ENCODE measurements at places on chromosomes 13 and 19. TPM values are rescaled to one million over a fixed set of nuclear protein-coding genes. Genes with fewer than 3 reads are reported as not detected.

DNA sequence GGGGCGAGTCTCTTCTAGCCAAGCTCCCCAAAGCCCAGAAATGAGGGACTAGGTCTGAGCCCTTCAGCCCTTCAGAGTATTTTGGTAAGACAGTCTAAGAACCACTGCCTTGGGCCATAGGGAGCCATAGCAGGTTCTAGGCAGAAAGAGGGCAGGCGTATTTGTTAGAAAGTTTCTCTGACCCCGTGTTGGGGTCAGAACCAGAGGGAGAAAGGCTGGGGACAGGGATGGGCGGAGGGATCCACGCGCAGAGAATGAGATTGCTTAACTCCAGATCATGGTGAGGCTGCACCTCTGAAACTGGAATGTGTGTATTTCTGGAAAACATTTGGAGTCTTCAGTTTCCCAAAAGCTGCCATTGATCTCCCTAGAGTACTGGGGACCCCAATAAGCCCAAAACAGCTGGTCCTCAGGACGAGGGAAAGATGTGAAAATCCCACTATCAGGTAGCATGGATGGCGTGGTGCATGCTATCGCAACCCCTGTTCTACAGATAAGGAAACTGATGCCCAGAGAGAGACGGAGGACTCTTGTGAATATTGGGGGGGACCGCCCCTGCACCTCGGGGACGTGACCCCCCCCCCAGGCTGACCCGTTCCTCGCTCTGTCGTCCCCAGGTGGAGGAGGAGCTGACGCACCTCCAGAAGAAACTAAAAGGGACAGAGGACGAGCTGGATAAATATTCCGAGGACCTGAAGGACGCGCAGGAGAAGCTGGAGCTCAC lies 703 bp upstream of the TPM4 start:
- no peak for DNase-seq

DNA sequence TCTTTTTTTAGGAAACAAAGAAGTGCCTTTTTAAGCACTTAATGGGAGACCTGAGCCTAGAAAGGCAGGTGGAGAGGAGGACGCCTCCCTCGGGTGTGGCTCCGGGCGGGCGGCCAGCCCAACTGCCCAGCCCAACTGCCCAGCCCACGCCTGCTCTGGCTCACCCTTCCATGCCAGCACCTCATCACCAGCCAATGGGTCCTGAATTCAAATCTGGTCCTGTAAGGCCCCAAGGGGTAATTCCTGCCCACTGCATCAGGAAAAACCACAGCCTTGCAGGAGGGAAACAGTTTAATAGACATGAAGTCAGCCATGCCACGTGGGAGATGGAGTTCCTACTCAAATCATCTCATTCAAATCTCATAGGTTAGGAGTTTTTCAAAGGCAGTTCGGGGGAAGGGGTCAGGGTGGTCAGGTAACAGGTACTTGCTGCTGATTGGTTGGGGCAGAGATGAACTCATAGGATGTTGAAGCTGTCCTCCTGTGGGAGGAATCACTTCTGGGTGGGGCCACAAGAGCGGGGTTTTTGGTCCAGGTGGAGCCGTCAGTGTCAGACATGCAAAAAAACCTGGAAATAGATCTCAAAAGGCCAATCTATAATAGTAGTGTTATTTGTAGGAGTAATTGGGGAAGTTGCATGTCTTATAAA lies 64.9 kb downstream of the HSPH1 start:
- no peak for DNase-seq

DNA sequence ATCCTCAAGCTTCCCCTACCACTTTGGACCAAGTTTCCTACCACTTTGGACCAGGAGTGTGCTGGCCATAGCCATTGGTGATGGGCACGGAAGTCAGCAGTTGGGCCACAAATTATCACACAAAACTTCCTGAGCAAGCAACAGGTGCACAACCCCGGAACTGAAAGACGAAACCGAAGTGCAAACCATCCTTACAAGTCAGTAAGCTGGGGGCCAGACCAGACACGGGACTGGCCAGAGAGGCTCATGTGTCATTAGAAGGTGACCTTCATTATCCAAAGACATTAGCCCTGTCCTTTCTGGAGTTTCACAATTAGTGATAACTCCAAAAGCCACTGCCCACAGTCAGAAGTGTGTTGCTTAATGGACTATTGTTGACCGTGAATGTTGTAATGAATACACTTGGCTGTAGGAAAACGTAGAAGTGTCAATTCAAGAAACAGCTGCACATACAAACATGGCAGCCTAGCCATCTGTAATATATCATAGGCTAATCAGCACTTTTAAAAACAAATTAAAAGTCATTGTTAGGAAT lies 244.1 kb upstream of the IRS2 start:
- no peak for DNase-seq

DNA sequence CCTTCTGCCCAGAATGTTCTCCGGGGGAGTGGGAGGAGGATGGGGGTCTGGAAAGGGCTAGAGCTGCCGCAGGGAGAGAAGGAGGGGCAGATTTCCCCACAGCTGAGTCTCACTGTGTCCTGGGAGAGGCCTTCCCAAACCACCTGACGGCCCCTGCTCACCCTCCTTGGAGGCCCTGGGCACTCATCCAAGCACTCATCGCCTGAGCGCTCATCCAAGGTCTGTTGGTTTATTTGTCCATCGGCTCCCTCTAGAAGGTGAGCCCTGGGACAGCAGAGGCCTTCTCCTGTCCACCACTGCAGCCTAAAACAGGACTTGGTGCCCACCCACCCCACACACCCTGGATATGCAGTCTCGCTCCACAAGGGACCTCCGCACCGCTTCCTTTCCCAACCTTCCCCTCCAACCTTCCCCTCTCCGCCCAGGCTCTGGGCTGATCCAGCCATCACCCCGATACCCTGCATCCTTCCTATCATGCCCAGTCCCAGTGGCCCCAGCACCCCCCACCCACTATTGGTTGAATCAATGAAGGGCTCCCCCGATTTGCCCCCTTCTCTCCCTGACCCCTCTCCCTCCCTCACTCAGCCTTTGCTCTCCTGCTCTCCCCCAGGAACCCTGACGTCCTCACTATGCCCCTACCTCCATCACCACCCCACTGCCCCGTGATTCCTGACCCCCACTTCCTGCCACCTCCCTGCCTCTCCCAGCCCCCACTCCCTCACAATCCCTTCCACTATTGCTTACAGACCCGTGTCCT lies 1.7 kb downstream of the UBXN6 start:
- no peak for DNase-seq

GRCh38 chr13:99279637-99280036 lies 21.5 kb upstream of the GPR18 start:
- DNase-seq = no peak

DNA sequence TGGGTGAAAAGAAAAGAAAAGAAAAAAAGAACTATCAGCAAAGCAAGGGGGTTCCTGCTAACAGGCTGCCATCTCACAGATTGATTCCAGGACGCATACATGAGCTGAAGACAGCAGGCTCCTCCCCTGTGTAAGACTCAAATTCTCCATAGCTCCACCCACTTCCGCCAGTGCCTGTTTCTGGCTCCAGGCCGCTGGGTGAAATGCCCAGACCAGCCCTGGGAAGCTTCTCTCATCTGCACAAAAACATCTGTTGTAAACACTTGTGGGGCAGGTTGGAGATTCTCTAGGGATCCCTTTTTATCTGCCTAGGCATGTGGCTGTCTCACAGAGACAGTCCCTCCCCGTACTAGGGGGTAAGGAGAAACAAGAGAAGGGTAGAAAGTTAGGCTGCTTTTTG lies 1054.4 kb upstream of the SPRY2 start:
- no peak for DNase-seq

DNA sequence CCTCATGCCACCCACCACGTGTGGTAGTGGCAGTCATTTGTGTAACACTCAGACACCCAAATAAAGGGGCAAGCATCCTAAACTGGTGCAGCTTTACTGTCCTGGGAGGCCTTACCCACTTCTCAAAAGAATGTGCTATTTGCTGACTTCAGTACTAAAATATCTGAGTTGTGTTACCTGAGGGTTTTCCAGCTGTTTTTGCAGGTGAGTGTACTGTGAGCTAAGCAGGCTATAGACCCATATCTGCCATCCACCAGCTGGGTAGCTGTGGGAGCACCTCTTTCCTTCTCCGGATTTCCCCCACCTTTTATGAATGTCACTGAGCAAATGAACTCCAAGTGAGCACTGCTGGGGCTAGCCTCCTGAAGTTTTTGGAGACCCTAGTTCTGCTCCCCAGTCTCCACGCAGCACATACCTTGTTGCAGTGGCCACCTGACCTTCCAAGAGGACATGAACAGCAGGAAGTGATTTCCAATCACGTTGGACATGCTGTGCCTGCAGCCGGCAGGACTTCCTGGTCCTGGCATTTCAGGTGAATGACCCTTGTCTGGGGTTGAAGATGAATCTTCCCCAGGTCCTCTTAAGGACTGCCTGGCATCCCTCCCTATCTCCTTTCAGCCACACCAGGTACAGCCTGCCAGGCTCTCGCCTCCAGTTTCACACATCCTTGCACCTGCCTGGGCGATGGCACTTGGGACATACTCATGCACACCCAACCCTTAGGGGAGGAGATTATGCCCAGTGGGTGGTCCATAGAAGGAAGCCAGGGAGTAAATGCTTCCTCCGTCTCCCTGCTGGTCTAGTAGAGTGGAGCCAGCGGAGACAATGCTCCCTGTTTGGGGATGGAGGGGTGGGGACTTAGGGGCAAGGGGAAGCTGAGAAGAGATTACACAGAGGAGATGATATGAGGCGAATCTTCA lies 109.5 kb upstream of the SPATA13 start:
- no peak for DNase-seq

- no peak for DNase-seq
Observed at GRCh38 chr19:44142059-44142433, 692 bp downstream of the ZNF234 start.

DNA sequence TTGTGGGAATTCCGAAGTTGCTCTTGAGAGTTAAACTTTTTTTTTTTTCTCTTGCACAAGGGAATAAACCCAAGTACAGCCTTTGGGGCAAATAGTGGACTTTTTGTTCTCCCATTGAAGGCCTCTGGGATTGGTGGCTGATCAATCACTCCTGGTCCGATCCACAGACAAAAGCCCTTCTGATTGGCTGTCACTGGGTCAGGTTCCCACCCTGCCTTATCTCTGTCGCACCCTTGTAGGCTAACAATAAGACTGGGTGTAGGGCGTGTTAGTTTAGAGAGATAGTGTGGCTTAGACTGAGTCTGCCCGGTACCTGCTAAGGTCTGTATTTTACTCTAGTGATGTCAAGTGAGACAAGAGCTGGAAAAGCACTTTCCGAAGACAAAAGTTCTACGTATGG lies 380.8 kb downstream of the NDFIP2 start:
- no peak for DNase-seq

DNA sequence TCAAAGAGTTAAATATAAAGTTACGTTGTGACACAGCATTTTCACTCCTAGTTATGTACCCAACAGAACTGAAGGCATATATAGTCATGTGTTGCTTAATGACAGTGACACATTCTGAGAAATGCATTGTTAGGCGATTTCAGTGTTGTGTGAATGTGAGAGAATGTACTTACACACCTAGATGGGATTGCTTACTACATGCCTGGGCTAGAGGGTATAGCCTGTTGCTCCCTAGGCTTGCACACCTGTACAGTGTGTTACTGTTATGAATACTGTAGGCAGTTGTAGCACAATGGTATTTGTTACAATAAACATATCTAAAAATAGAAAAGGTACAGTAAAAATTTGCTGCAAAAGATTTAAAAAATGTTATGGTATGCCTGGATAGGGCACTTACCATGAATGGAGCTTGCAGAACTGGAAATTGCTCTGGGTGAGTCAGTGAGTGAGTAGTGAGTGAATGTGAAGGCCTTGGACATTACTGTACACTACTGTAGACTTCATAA lies 89.2 kb downstream of the DHRS12 start:
- no peak for DNase-seq

DNA sequence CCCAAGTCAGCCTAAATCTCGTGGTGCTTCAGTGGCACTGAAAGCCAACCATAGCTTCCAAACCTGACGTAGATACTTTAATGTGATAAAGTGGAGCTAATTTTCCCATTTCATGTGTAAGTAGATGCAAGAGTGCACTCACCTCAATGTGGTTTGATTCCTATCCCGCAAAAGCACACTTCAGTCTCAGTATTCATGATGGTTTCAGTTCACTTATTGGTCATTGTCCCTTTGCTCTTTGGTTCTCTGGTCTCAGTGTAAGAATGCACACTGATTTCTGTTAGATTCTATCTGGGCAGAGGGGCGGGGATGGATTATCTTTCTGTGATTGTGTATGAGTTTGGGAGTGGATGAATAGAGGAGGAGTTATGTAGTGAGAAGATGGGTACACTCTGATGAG lies 340.6 kb downstream of the KCNRG start:
- no peak for DNase-seq

- no peak for DNase-seq
Observed at GRCh38 chr19:1901940-1902404, 3.2 kb upstream of the ADAT3 start.

GRCh38 chr13:37561031-37561430 lies 37.5 kb downstream of the POSTN start:
- DNase-seq = no peak

- DNase-seq = no peak
Observed at GRCh38 chr13:45206340-45206739, 5.5 kb upstream of the KCTD4 start.

GRCh38 chr19:4054441-4055208 lies 12.1 kb downstream of the ZBTB7A start:
- DNase-seq = no peak

GRCh38 chr13:51355217-51355616 lies 15.7 kb downstream of the SERPINE3 start:
- DNase-seq = no peak

DNA sequence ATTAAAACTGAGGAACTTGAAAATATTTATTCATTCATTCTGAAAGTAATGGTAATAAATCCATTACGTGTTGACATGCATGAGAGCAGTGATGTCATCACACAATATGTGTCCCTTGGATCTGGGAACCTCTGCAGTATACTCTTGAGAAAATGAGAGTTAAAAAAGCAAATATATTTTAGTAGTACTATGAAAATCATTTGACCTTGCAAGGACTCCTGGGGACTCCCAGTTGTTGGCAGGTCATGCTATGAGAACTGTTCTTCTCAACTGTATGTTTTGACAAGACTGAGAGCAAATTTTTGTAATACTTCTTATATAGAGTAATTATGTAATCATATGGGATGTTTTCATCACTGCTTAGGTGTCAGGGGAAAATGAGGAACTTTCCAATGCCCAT lies 249.4 kb downstream of the PCCA start:
- DNase-seq = no peak

GRCh38 chr13:62551588-62551987 lies 1135.9 kb upstream of the PCDH20 start:
- DNase-seq = no peak

- DNase-seq = no peak
Observed at GRCh38 chr13:27006519-27007161, 165.0 kb downstream of the USP12 start.

Gene KLK15
- total RNA-seq = not detected

Gene POLR1G
- total RNA-seq = 2.2 TPM

Gene ZNF665
- 6.6 TPM for total RNA-seq

Gene ZSWIM4
- 9.5 TPM for total RNA-seq

Gene SSC5D
- 58.3 TPM for total RNA-seq

Gene CARD8
- 40.8 TPM for total RNA-seq

Gene ARL11
- 1.1 TPM for total RNA-seq

Gene KL
- 1.1 TPM for total RNA-seq

Gene C19orf85
- not detected for total RNA-seq

Gene RAP2A
- total RNA-seq = 31.0 TPM

Gene KCNN1
- 0.99 TPM for total RNA-seq

All from thoracic aorta (tissue), 2 donors.